Activated gamma-delta T cell treated with Interleukin-2 at 50 U/mL for 16 hours (primary cell): ENCODE measurements at places on chromosomes 4 and X.

DNA sequence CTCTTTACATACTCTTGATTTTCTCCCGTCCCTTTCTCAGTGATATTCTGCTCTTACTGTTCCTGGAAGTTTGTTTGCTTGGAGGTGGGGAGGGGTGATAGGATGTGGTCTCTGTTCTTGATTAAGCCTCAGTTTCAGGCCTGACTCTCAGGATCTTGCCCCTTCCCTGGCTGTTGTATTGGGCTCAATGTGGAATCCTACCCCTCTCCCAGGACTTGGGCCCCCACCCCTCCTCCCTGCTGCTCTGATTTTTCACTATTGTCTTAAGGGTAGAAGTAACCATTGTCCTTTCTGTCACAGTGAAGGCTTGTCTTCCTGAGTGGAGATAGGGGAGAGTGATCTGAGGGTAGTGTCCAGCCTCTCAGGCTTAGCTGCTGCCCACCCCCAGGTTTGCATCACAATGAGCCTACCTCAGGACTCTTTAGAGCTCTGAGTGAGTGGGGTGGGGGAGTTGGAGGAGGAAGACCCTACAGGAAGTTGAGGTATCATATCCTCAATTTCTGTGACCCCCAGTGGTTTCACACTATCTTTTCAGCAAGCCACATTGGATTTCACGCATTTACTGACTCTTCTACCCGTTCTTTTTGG, 16.5 kb downstream of the CDKL5 start:
- DNase-seq, result no peak

DNA sequence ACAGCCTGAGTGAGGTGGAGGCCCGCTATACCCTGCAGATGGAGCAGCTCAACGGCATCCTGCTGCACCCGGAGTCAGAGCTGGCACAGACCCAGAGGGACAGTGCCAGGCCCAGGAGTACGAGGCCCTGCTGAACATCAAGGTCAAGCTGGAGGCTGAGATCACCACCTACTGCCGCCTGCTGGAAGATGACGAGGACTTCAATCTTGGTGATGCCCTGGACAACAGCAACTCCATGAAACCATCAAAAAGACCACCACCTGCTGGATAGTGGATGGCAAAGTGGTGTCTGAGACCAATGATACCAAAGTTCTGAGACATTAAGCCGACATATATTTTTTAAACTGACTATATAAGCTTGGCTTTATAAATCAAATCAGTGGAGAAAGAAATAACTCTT, 73.3 kb upstream of the HHIP start:
- no peak for DNase-seq

- DNase-seq, result no peak
Measured at GRCh38 chr4:187992971-187993370, 2.6 kb upstream of the ZFP42 start.

GRCh38 chr4:152000518-152000917, 239.7 kb upstream of the GATB start:
- no peak for DNase-seq

GRCh38 chr4:7770224-7771050, 169.2 kb downstream of the AFAP1 start:
- DNase-seq, result no peak

DNA sequence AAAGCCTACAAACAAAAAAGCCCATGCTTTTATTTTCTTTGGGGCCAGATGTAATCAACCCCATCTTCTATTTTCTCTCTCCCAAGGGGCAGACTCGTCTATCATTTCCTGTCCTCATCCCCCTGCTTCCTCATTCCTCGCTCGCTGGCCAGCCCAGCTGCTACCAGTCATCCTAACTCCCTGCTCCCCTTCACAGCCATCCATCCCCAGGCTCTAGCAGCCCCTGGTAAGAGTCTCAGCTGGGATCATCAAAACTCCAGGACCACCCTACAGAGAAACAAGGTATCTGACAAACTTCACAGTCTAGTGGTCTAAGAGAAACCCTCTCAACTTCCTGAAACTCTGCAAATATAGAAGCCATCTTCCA, 23.6 kb downstream of the SH3KBP1 start:
- DNase-seq, result no peak

- DNase-seq, result no peak
Measured at GRCh38 chr4:1205586-1206298, 33.4 kb upstream of the SPON2 start.
